ENCODE measurements at places on chromosomes 1 and 21. TPM values are rescaled to one million over a fixed set of nuclear protein-coding genes. Genes with fewer than 3 reads are reported as not detected.
A peak's percentile ranks its signal among the peaks of the same experiment; 100 is the strongest.

DNA sequence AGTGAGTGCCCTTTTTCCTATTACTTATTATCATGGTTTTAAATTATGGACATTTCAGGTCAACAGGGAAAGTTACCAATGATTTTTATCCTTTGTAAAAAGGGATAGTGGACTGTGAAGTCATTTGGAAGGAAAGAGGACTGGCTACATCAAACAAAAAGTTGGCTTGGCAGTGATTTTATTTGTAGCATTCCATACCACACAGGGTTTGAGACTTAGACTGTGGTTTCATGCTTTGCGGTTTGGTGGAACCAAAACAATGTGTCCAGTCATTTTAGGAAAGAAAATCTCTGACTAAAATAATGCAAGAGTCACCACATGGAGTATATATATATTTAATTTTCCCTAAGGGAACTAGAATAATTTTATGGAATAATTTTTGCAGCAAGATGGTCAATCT is 239.5 kb downstream of the HMCN1 start:
- DNase-seq: no peak
- H3K27ac ChIP-seq: no peak overlapping the region
- H3K4me1 ChIP-seq: no peaks in the 10 kb centered on the region
- no peaks in the 10 kb centered on the region for H3K36me3 ChIP-seq

DNA sequence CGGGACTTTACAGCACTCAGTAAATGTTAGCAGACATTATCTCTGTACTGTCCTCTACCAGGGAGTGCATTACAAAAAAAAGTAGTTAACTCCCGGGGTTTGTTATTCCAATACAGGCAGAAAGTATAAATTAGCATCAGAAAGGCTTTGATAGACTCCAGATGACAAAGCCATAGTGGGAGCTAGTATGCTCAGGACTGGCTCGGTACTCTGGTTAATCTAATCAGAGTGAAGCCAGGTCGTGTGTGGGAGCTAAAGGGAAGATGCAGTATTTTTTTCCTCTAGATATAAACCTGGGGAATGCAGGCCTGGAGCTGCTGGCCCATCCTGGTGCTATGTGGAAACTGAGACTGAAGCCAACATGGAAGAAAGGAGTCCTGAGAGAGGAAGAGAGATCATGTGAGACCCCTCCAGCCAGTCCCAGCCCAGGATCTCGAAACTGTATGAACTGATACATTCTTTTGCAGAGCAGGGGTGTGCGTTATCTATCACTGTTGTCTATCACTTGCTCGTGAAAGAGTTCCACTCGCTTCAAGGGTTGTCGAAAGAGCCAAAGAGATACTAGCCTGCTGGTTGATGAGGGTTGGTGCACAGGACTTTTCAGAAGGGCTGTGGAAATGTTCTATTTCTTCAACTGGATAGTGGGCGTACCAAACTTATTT is 125.8 kb downstream of the PLPP3 start:
- H3K27ac ChIP-seq: no peak overlapping the region
- H3K4me1 ChIP-seq: no peaks in the 10 kb centered on the region
- H3K27me3 ChIP-seq: no peaks in the 10 kb centered on the region

DNA sequence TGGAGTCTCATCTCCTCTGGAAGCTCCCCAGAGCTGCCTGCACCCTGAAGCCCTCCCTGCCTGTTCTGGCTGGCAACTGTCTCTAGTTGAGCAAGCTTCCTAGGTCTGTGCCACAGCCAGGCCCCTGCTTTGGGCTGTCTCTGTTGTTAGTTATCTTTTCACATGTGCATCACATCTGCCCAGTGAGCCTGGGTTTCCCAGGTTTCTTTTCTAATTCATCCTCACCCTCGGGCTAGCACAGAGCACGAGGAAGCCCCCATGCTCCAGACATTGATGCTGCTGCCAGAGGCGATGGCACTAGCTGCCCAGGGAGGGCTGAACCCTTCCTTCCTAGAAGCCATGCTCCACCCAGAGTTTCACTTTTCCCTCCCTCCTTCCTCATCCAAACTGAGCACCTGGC is 27.2 kb downstream of the RASSF5 start:
- H3K36me3 ChIP-seq: no peaks in the 10 kb centered on the region
- no peaks in the 10 kb centered on the region for H3K4me1 ChIP-seq
- H3K27me3 ChIP-seq: no peaks in the 10 kb centered on the region
- no peak for DNase-seq

- no peaks in the 10 kb centered on the region for H3K4me1 ChIP-seq
- no peak overlapping the region for H3K27ac ChIP-seq
- no peak overlapping the region for H3K4me3 ChIP-seq
Observed at GRCh38 chr21:15071009-15071408, 6.2 kb upstream of the NRIP1 start.

DNA sequence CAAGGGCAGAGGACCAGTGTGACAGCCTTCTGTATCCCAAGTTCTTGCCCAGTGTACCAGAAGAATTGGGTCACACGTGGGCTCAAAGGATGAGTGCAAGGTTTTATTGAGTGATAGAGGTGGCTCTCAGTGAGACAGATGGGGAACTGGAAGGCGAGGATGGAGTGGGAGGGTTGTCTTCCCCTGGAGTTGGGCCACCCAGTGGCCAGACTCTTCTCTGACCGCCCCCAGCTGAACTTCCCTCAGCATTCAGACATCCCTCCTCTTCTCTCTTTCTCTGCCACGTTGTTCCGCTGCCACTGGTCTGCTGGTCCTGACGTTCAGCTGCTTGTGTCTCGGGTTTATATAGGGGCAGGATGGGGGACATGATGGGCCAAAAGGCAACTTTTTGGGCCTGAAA is 150.1 kb upstream of the IVNS1ABP start:
- H3K4me1 ChIP-seq: no peaks in the 10 kb centered on the region
- H3K36me3 ChIP-seq: no peaks in the 10 kb centered on the region
- H3K27me3 ChIP-seq: no peaks in the 10 kb centered on the region
- no peak overlapping the region for H3K4me3 ChIP-seq
- no peak overlapping the region for H3K27ac ChIP-seq
- no peak for DNase-seq

- no peak overlapping the region for H3K27ac ChIP-seq
- no peaks in the 10 kb centered on the region for H3K4me1 ChIP-seq
- H3K36me3 ChIP-seq: no peaks in the 10 kb centered on the region
- no peak for DNase-seq
Observed at GRCh38 chr1:224259986-224260385, 70.0 kb downstream of the NVL start.

DNA sequence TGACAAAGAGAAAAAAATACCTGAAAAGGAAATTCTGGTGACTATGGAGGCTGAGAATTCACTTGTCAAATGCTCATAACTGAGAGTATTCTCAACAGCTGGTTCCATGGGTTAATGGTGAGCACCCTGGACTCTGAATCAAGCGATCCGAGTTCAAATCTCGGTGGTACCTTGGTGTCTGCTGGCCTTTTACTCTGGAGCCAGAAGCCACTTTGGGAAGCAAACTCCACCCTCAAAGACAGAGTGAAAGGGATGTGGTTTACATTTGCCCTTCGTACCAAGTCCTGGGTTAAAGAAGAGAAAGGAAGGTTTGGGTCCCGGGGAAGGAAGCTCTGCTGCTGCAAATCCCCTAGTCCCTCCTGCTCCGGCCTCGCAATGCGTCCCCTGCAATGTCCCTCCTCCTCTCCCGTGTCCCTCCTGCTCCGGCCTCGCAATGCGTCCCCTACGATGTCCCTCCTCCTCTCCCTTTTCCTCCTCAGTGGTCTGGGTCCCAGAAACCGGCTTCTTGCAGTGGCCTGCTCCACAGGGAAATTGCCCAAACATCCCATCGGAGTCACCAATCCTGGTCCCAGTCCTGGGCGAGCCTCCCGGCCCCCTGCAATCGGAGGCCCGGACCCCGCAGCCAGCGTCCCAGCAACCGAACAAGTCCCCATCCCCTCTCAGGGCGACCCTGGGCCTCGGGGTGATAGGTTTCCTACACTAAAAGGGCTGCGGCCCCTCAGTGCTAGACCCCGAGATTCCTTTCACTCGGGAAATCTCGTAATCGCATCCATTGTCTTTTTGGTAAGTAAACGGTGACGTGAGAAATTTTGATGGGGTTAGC is 129.4 kb downstream of the PPIAL4G start:
- peaks cover 66% of the 10 kb centered on the region for H3K27me3 ChIP-seq
- no peak for DNase-seq
- H3K27ac ChIP-seq: no peak overlapping the region

DNA sequence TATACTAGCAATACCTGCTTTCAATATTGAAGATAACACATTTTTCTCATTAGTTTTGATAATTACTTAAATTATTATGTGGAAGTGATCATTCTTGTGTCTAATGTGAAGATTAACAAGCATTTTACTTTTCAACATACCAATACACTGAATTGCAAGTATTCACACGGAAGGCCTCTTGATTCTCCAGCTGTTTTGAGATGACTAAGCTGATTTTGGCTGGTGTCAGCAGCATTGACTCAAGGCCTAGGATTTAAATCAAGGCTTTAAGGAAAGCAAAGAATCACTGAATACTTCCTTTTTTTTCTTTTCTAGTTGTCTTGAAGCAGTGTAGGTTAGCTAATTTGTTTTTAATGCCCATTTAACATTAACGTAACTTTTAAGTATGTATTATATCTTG is 373.7 kb downstream of the SRGAP2C start:
- H3K4me3 ChIP-seq: no peak overlapping the region
- no peaks in the 10 kb centered on the region for H3K4me1 ChIP-seq

GRCh38 chr21:36125512-36126207 is 9.2 kb upstream of the CBR3 start:
- H3K4me3 ChIP-seq: no peak overlapping the region
- H3K4me1 ChIP-seq: no peaks in the 10 kb centered on the region
- no peak overlapping the region for H3K27ac ChIP-seq
- DNase-seq: no peak

DNA sequence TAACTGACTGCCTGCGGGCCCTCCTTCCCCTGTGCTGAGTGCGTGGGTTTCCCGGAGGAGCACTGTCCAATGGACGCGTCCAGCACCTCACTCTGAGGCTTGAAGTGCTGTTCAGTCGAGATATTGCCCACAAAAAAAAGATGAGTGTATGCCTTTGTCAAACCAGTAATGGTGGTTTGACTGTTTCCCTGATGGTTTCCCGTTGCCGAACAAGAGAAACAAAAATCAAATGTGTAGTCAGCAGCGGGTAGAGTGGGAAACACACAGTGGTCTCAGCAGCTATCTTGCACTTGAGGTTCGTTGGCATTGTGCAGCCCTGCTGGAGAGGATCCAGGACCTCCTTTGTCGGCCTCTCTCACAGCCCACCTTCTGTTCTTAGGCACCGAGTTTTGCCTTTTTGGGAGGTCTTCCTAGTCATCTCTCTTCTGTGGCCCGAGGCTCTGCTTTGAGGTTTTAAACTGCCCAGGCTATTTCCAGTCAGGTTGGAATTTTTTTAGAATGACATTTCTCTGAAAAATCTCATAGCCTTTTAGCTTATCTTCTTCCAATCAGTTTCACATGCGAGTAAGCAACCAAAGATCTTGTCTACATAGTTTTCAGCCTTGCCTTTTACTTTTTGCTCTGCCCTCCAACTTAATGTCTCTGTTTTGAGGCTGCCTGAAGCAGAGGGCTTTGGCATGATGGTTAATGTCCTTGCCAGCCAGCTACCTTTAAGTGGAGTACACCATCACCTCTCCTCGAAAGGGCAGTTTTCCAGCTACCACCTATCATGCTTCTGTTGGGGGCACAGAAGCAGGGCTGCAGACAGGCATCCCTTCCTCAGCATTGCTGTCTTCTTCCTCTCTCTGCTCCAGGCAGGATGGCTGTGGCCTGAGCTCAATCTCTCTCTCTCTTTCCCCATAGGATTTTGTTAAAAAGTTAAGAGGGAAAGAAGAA is 132.3 kb downstream of the URB2 start:
- H3K27me3 ChIP-seq: no peaks in the 10 kb centered on the region
- no peak overlapping the region for H3K27ac ChIP-seq
- H3K4me1 ChIP-seq: no peaks in the 10 kb centered on the region
- H3K36me3 ChIP-seq: no peaks in the 10 kb centered on the region
- no peak overlapping the region for H3K4me3 ChIP-seq

DNA sequence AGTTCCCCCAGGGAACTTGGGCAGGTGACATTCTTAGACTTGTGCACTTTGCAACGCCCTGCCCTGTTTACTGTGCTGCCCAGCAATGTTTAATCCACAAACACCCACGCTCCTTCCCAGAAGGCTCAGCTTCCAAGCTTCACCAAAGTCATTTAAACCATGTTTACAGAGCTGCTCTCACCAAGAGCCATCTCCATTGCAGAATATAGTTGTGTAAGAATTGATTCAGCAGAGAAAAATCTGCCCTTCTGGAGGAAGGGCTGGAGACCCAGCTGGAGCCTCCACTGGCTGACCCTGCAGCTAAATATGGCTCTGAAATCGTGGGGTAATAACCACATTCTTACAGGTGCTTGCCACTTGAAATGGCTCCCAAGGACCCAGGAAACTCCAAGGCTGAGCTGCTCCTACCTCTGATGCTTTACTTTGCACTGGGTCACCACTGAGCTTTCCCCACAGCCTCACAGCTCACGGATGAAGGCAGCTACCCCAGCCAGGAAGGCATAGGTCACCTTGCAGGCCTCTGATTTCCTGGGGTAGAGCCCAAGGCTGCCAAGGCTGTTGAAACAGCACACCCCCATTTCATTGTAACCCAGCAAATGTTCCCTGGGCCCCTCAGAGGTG is 8.7 kb downstream of the CAPN2 start:
- no peaks in the 10 kb centered on the region for H3K27me3 ChIP-seq
- H3K4me3 ChIP-seq: no peak overlapping the region
- H3K4me1 ChIP-seq: peaks cover 52% of the 10 kb centered on the region
- H3K27ac ChIP-seq: peak overlapping the region; percentile 50

- no peaks in the 10 kb centered on the region for H3K36me3 ChIP-seq
- H3K4me3 ChIP-seq: no peak overlapping the region
- peaks cover 12% of the 10 kb centered on the region for H3K27me3 ChIP-seq
- no peak overlapping the region for H3K27ac ChIP-seq
Observed at GRCh38 chr1:22611530-22611947, 24.9 kb upstream of the C1QA start.

GRCh38 chr1:50172299-50172698 is 63.6 kb downstream of the ELAVL4 start:
- H3K27ac ChIP-seq: no peak overlapping the region
- H3K36me3 ChIP-seq: no peaks in the 10 kb centered on the region
- H3K4me1 ChIP-seq: no peaks in the 10 kb centered on the region

GRCh38 chr1:53273526-53273925 is 35.2 kb upstream of the MAGOH start:
- H3K4me1 ChIP-seq: no peaks in the 10 kb centered on the region
- no peaks in the 10 kb centered on the region for H3K27me3 ChIP-seq
- H3K27ac ChIP-seq: no peak overlapping the region
- no peaks in the 10 kb centered on the region for H3K36me3 ChIP-seq

GRCh38 chr1:91685994-91686393 is 185.3 kb downstream of the CDC7 start:
- peak overlapping the region; percentile 89 for H3K27ac ChIP-seq
- peaks cover 72% of the 10 kb centered on the region for H3K4me1 ChIP-seq
- DNase-seq: peak; percentile 37
- H3K36me3 ChIP-seq: peaks cover 9% of the 10 kb centered on the region

The DIRAS3 gene
- total RNA-seq: 18.4 TPM

The FAM177B gene
- total RNA-seq: 1.4 TPM

The CDK11B gene
- 13.3 TPM for total RNA-seq

The CHODL gene
- total RNA-seq: 1.2 TPM

The CRYBG2 gene
- total RNA-seq: not detected

The EFNA4 gene
- 18.9 TPM for total RNA-seq

The KRTAP12-1 gene
- not detected for total RNA-seq

The MPZ gene
- 2.4 TPM for total RNA-seq

The KCNJ6 gene
- 0.04 TPM for total RNA-seq

The AMPD1 gene
- not detected for total RNA-seq

The UQCRH gene
- 167 TPM for total RNA-seq

The WARS2 gene
- total RNA-seq: 18.1 TPM

The GNG4 gene
- 3.4 TPM for total RNA-seq

The UBQLN4 gene
- total RNA-seq: 22.6 TPM

The SELENOF gene
- total RNA-seq: 169 TPM
